Right ventricle myocardium superior (tissue), 1 donor: ENCODE measurements at places on chromosomes 13 and 19. TPM values are rescaled to one million over a fixed set of nuclear protein-coding genes. Genes with fewer than 3 reads are reported as not detected.

- DNase-seq: no peak
These were observed 33.5 kb downstream of the DOCK9 start for GRCh38 chr13:98944336-98944735.

GRCh38 chr13:56351041-56351440 is 789.7 kb upstream of the PRR20A start:
- no peak for DNase-seq

DNA sequence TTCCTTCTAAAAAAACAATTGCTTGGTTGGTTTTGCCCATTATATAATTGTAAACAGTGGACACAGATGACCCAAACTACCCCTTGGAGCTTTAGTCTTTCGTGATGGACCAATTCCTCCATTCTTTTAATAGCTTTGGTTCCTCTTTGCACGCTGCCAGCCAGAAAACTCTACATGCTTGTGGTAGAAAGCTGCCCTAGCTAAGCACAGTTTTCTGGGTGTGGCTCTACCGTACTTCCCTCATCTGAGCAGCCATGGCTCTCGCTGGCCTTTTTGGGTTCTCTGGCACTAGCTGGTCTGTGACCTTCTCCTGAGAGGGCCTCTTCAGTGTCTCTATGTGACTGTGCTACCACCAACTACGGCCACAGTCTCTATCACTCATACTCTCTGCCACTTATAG is 29.9 kb upstream of the CEBPA start:
- DNase-seq: no peak

DNA sequence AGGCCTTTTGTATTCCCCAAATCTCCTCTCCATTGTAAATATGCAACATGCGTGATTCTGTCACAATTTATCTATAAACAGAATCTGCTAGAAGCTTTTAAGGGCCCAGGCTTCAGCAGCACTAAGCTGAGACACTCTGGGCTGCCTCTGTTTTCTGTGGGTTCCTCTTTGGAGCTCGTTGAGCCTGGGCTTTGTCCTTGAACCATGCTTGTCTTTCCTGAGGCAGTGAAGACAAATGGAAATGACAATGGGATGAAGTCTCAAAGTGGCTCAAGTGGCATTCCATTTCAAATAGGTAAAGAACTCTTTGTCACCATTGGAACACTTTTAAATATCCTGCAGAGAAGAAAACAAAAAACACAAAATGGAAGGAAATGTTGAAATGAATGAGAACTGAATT is 40.3 kb downstream of the RASL11A start:
- no peak for DNase-seq

The MKNK2 gene
- 238 TPM for total RNA-seq

- DNase-seq: peak; percentile 65
These were observed 7.4 kb upstream of the JUNB start for GRCh38 chr19:12783849-12784393.

The ZNF350 gene
- total RNA-seq: 7.6 TPM

The POP4 gene
- total RNA-seq: 46.9 TPM

DNA sequence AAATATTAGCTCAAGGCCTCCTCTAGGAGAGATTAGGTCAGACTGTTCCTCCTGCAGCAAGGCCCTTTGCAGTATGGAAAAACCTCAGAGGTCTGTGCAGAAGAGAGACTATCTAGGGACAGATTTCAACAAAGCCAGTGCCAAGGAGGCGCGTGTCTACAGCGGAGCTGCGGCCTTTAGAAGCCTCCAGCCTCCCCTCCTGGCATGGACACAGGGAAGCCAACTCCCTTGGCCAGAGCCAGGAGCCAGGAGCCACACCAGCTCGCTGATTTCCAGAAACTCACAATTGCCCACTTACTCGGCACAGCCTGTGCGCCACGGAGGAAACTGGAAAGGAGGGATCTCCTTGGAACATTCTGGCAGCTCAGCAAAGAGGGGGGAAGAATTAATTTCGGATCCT is 63.4 kb downstream of the INSR start:
- peak; percentile 78 for DNase-seq

GRCh38 chr19:7500811-7501450 is 12.1 kb upstream of the PEX11G start:
- DNase-seq: no peak

DNA sequence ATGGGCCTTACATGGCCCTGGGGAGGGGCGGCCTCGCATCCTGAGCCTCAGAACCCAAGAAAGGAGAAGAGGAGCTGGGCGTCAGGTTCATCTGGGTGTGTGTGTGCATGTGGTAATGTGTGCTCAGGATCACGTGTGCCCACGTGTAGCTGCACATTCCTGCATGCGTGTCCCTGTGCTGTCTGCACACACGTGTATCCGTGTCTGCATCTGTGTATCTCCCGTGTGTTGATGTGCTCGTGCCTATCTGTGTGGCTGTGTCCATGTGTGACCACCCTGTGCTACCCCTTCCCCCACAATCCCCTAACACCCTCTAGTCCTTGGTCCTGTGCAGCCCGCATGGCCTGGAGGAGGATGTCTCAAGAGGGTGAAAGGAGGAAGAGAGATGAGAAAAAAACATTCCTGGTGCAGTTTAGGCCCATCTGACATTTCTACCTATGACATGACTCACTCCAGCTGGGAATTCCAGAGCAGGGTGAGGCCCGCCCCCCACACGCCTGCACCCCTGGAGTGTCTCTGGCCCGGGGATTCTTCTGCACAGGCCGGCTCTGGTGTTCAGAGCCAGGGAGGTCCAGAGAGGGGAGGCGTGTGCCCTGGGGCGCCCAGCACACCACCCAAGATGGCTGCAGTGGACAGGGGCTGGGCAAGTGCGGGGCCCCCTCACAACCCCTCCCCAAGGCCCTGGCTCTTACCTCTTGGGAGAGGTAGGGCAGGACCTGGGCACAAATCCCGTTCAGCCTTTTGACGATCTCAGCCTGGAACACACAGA is 7.1 kb downstream of the TLE5 start:
- no peak for DNase-seq

- DNase-seq: no peak
These were observed 101.5 kb downstream of the HS6ST3 start for GRCh38 chr13:96191367-96191766.

The ZNF628 gene
- 4.7 TPM for total RNA-seq

The IGFL1 gene
- not detected for total RNA-seq
